Activated CD4-positive, alpha-beta T cell treated with anti-CD3 and anti-CD28 coated beads, Interleukin-2, amount 10 ng/mL, durations not matched to agents 7 days and 5 days (primary cell): ENCODE measurements at places on chromosomes 12 and 14. TPM values are rescaled to one million over a fixed set of nuclear protein-coding genes. Genes with fewer than 3 reads are reported as not detected.

- H3K4me3 ChIP-seq: no peak overlapping the region
- H3K4me1 ChIP-seq: no peaks in the 10 kb centered on the region
- no peak for DNase-seq
- H3K36me3 ChIP-seq: no peaks in the 10 kb centered on the region
- H3K27ac ChIP-seq: no peak overlapping the region
- no peaks in the 10 kb centered on the region for H3K27me3 ChIP-seq
These were observed 936.1 kb upstream of the FBXO33 start for GRCh38 chr14:40368314-40368713.

- peaks cover 18% of the 10 kb centered on the region for H3K27me3 ChIP-seq
- DNase-seq: no peak
- H3K36me3 ChIP-seq: no peaks in the 10 kb centered on the region
These were observed 105.3 kb upstream of the RTL1 start for GRCh38 chr14:101008631-101009336.

GRCh38 chr14:100202712-100203111, 36.2 kb upstream of the YY1 start:
- H3K27me3 ChIP-seq: no peaks in the 10 kb centered on the region
- no peak for DNase-seq

DNA sequence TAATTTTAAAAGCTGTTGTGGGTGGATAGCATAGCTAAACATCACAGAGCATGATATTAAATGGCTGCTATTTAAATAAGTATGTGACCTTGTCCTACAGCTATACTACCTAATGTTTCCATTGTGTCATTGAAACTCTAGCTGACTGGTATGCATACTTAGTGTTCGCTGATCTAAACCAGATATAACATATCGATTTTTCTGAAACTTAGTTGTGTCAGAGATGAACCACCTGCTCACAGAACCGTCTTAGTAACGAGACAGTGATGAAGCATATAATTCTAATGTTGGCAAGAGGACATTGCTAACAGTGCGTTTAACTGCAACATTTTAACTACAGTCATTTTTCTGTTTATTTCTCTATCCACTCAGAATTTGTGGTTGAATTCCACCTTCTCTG, 36.1 kb upstream of the NUAK1 start:
- no peak overlapping the region for H3K4me3 ChIP-seq
- H3K27ac ChIP-seq: no peak overlapping the region
- no peaks in the 10 kb centered on the region for H3K4me1 ChIP-seq
- peaks cover 7% of the 10 kb centered on the region for H3K27me3 ChIP-seq
- H3K36me3 ChIP-seq: no peaks in the 10 kb centered on the region

HOXC12 gene
- not detected for total RNA-seq

KRT6C gene
- total RNA-seq: not detected
